HAP-1 (cell line): ENCODE measurements at places on chromosomes 2 and 18.

DNA sequence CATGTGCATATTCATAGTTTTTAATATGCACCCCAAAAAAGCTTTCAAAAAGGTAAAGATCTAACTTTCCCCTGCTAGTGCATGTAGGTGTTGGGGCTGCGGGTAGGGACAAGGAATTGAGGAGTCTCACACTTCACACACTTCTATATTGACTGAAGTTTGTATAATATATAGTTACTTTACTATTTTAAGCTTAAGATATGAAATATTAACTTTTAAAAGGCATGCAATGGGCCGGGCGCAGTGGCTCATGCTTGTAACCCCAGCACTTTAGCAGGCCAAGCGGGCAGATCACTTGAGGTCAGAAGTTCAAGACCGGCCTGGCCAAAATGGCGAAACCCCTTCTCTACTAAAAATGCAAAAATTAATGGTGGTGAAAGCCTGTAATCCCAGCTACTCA, 109.1 kb upstream of the SH3BP4 start:
- no peak for DNase-seq

DNA sequence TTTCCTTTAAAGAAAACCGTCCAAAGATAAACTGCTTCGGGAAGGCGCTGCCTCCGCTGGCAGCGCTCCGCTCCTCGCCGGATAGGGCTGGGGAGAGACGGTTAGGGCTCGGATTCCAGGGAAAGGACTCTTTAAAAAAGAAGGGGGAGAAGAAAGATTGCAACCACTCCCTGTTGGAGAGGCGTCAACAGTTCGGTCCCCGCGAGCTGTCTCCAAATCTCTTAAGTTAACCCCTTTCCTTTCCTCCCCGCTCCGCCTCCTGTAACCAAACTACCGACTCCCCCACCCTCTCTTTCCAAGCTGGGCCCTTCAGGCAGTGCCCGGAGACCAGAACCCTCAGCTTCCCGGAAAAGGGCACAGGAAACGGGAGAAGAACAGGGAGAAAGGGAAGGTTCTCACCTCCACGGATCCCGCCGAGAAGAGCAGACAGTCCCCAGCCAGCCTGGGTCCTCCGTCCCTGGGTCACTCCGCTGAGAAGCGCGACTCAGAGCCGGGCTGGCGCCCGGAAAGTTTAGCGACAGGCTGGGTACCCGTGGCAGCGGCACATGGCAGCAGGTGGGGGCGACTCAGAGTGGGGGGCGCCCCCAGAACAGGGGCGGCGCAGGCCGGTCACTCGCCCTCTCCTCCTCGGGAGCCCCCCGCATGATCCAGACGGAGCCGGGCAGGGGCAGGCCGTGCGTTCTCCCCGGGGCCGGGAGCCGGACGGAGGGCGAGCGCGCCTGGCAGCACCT, 675 bp downstream of the FZD5 start:
- DNase-seq, result peak; percentile 28

DNA sequence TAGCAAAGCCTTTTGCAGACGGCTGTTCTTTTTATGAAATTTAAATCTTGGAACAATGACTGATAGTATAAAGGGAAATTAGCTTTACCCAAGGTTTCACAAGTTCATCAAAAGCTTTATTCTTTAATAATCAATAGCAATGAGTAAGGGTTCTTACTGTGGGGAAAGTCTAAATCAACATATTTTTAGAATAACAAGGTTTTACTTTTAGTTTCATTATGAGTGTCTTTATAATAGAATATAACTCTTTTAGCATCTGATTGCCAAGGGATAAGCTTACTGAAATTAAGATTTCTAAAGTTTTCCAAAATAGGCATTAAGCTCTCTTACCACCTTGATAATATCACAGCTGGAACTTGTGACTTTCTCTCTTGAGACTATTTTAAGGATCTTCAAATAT, 1489.7 kb downstream of the LRP1B start:
- no peak for DNase-seq

DNA sequence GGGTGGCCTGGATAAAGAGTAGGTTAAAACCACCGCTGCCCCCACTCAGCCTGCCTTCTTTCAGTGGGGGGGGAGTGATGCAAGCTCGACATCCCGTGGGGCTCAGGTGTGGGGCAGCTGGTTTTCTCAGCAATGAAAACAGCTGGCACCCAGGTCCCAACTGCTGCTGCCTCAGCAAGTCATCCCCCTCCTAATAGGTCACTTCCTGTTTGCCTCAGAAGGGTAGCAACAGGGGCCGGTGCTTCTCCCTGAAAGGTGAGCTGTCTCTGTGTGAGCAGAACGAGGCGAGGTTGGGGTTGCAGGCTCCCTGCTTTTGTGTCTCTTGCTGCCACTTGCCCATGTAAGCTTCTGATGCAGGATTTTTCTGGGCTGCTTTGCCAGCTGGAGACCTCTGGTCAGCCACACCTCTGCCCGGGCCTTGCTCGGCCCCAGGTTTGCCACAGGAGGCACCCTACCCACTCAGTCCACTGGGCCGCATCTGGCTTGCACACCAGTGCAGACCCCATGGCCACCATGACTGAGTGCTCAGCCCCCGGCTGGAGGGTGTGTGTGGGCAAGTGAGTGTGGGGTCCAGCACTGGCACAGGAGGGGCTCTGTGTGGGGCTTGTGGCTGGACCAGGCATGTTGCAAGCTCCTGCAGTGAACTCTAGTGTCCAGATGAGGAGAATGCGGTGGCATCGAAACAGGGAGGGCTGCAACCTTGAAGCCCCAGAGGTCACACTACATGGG, 11.5 kb upstream of the ASB1 start:
- DNase-seq, result no peak

DNA sequence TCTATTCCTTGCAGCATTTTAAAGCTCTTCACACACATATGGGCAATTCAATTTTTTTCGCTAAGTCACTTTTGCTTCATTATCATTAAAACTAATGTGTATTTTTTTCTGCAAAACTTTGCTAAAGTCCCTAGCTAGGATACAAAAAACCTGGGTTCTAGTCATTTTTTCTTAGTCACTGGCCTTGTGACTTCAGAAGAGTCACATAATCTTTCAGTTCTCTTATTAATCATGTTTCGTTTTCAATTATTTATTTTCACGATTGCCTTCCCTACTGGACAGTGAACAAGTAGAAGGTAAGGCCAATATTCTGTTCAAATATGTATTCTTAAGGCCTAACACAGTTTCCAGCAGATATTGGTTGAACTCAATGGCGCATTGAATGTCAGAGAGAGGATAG, 60.9 kb upstream of the CYRIA start:
- no peak for DNase-seq

DNA sequence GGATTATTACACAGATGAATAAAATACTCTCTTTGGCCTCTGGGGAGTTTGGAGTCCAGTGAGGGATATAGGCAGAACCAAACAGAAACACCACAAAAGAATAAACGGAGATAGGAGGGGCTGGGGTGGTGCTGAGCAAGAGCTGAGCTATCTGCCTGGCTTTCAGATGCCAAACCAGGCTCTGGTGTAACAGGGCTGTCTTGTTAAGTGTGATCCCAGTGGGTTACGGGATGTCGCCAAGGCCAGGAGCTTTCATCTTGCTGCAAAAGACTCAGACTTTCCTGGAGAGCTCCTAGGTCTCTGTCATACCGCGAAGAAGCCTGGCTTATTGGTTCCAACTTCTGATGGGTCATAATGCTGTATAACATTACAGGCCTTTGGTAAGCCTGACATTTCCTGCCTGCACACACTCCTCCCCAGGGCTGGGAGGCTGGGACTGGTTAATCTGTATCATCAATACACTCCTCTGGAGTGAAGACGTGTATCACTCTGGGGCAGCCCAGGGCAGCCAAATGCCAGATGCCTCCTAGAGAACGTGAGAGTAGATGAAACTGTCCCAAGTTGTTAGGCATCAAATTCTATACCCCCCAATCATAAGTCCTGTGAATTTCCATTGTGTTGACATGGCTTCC, 60.5 kb downstream of the STPG4 start:
- DNase-seq, result no peak

DNA sequence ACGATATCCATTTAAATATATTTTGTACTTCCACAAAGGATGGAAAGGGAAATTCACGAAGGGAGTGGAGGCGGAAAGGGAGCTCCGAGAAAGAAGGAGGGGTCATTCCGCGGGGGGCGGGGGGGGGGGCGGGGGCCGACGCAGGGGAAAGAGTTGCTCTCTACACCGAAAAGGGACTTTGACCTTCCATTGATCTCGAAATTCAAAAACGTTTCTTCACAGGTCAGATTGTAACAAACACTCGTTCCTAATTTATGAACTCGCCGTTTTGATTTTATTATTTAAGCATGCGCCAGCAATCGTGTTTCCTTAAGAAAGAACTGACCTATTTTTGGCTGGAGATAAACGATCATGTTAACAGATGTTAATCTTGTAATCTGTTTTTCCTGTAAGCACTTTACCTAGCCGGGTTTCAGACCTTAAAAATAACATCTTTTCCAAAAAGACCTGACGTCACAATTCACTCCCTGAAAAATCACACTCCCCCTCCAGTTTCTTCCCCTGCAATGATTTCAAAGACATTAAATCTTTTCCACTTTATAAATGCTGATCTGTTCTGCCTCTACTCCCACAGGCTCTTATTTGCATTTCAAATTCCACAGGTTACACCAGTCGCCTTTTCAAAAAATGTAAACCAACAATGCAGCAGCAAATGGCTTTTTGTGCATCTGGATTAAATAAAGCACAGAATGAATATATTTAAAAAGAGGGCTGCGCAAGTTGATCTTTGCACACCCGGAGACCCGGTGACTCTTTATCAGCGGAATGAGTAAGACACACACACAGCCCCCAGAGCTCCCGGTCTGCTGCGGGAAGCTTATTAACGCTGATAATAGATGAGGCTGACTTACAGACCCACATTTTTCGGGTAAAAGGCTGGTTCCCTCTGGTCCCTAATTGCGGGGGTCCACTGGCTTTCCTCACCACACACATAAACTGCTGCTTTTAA, 1.6 kb downstream of the ZNF516 start:
- DNase-seq, result peak; percentile 68

DNA sequence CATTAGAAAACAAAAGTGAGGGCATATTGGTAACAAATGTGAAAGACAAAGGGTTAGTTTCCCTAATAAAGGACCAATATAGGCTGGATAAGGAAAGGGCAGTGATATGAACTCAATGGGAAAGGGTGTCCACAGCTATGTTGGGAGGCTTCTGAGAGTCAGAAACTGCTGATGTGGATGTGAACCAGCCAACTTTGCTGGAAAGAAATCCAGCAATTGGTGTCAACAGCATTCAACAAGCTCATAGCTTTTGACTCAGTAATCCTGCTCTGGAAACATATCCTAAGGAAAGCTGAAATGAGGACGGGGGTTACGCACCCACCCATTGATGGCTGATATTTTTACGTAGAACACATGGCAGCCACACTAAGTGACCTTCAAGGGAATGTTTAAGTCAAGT, 63.7 kb downstream of the ARL4C start:
- no peak for DNase-seq

GRCh38 chr2:201840726-201841125, 34.4 kb downstream of the CDK15 start:
- DNase-seq, result no peak

GRCh38 chr2:232238108-232238507, 140.4 kb upstream of the ALPP start:
- DNase-seq, result no peak

DNA sequence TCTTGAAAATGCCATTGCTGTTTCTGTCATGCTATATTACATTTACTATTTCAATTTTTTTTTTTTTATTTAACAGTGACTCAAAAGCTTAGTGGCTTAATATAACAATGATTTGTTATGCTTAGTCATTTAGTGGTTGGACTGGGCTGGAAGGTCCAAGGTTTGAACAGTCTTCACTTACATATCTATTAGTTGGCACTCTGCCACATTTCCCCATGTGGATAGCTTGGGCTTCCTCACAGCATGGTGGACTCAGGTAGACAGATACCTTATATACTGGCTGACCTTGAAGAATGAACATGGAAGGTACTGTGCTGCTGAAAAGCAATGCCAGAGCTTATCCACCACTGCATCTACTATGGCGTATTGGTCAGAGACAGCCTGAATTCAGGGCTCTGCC, 909.5 kb upstream of the SOX11 start:
- DNase-seq, result no peak

- DNase-seq, result no peak
Observed at GRCh38 chr2:172208791-172209325, 106.2 kb upstream of the DLX2 start.

GRCh38 chr18:27964811-27965210, 212.1 kb downstream of the CDH2 start:
- no peak for DNase-seq

GRCh38 chr2:202165945-202166344, 72.5 kb downstream of the SUMO1 start:
- no peak for DNase-seq

DNA sequence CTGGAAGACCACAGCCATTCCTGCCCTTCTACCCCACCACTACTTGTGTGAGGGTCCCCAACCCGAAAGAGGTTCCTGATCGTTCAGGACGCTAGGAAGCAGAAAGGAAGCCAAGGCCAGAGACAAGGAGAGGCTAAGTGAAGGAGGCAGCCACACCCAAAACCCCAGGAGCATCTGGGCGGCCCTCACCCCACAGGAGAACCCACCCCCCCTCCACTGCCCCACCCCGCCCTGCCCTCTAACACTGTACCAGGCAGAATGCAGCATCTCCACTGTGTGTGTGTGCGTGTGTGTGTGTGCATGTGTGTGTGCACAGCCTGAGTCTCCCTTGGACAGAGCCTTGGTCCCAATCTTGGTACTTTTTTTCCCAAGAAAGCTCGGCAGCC, 207.5 kb upstream of the HAAO start:
- no peak for DNase-seq

- peak; percentile 74 for DNase-seq
Observed at GRCh38 chr2:102848366-102848839, 86.6 kb downstream of the TMEM182 start.

GRCh38 chr2:186927867-186928191, 78.9 kb upstream of the ZSWIM2 start:
- DNase-seq, result no peak

DNA sequence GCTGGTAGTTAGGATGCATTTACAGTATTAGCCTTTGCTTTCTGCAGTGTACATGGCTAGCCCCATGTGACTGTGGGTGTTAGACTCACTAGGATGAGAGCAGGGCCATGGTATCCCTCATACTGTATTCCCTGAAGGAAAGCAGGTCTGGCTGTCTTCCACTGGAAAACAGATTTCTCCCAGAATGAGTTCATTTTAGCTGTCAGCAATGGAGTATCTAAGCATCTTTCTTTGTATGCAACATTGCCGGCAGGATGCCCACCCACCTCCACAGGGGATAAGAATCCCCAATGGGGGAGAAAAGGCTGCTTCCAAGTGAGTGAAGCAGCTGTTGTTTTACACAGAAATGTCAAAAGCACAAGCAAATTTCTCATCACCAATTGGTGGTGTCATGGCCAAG, 142.7 kb upstream of the KLHL14 start:
- no peak for DNase-seq

GRCh38 chr2:217248312-217248935, 388.6 kb upstream of the TNP1 start:
- no peak for DNase-seq

DNA sequence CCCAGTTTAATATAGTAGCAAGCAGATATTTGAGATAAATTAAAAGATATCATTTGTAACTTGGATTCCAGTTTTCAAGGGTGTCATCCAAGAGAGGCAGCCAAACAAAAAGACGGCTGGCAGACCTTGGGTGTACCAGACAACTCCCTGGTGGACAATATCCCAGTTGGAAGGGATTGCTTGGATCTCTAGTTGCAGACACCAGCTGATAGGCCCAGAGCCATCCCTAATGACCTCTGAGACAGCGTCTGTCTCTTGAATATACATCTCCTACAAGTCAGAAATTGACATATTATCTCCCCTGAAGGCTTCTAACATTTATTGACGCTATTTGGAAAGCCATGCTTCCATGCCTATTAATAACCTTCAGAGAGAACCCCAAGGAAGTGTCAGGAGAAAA, 67.7 kb downstream of the ACVR1 start:
- DNase-seq, result no peak
